ENCODE measurements at places on chromosomes 2 and 18. TPM values are rescaled to one million over a fixed set of nuclear protein-coding genes. Genes with fewer than 3 reads are reported as not detected.

GRCh38 chr2:44916291-44916690, 25.2 kb upstream of the SIX3 start:
- no peaks in the 10 kb centered on the region for H3K27me3 ChIP-seq
- no peaks in the 10 kb centered on the region for H3K4me1 ChIP-seq
- H3K36me3 ChIP-seq, result no peaks in the 10 kb centered on the region
- no peak overlapping the region for H3K27ac ChIP-seq
- H3K4me3 ChIP-seq, result no peak overlapping the region
- DNase-seq, result no peak

- H3K4me3 ChIP-seq, result no peak overlapping the region
- no peaks in the 10 kb centered on the region for H3K27me3 ChIP-seq
- no peaks in the 10 kb centered on the region for H3K36me3 ChIP-seq
- H3K4me1 ChIP-seq, result no peaks in the 10 kb centered on the region
These were observed 104.5 kb downstream of the KCTD1 start for GRCh38 chr18:26443853-26444252.

DNA sequence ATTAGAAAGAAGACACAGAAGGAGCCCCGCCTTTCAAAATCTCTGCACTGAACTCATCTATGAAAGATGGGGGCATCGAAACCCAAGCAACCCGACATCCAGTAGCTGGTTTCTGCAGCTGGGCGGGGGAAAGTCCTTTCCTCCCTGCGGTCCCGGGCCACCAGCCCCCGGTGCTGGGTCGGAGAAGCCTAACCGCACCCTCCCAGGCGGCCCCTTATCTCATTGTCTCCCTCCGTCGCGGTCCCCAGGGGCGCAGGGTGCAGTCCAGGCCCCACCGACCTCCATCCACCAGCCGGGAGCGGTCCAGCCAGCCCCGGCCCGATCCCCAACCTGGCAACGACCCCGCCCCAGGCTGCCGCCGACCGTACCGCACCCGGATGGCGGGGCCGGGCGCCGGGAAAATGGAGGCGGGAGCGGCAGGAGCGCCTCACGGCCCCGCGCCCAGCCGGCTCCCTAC, 452 bp downstream of the RAPH1 start:
- H3K4me3 ChIP-seq, result peak overlapping the region; percentile 85
- H3K4me1 ChIP-seq, result peaks cover 18% of the 10 kb centered on the region
- H3K36me3 ChIP-seq, result no peaks in the 10 kb centered on the region

The CCDC141 gene
- total RNA-seq, result 0.10 TPM

GRCh38 chr18:41320100-41320499, 634.9 kb upstream of the PIK3C3 start:
- no peak overlapping the region for H3K27ac ChIP-seq
- no peaks in the 10 kb centered on the region for H3K27me3 ChIP-seq
- no peaks in the 10 kb centered on the region for H3K36me3 ChIP-seq

The EPHA4 gene
- 3.4 TPM for total RNA-seq

The RSAD2 gene
- 0.44 TPM for total RNA-seq

DNA sequence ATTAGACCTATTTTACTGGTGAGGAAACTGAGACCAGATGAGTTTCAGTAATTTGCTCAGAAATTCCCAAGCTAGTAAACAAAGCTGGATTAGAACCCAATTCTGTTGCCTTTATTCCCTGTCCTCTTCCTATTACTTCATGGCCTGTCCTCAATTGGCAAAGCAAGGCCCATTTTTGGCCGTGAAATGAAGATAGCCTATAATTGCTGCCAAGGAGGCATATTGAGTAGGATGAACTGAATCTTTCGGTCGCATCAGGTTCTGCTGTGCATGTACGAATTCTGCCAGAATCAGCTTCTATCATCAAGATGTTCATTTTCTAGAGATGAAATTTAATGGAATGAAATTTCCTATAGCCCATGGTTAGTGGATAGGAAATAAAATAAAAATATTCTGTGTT, 1485.2 kb upstream of the PIK3C3 start:
- H3K27ac ChIP-seq, result no peak overlapping the region
- no peaks in the 10 kb centered on the region for H3K36me3 ChIP-seq
- no peak overlapping the region for H3K4me3 ChIP-seq
- H3K27me3 ChIP-seq, result no peaks in the 10 kb centered on the region
- no peaks in the 10 kb centered on the region for H3K4me1 ChIP-seq
- no peak for DNase-seq

DNA sequence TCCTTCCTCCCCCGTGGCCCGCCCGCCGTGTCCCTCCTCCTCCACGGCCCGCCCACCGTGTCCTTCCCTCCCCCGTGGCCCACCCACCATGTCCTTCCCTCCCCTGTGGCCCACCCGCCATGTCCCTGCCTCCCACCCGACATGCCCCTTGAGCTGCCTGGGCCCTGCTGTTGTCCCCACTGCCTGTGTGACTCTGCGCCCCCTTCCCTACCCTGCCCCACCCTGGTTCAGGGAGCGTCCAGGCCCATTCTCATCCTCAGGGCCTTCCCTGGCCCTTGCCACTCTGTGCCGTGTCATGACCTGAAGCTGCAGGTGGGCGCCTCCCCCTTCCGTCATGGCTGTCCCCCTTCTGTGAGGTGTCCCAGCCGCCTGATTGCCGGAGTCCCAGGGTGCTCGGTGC, 20.7 kb downstream of the D2HGDH start:
- H3K4me1 ChIP-seq, result no peaks in the 10 kb centered on the region
- H3K27me3 ChIP-seq, result no peaks in the 10 kb centered on the region
- H3K36me3 ChIP-seq, result no peaks in the 10 kb centered on the region
- H3K27ac ChIP-seq, result no peak overlapping the region
- no peak for DNase-seq

The CDK15 gene
- total RNA-seq, result 4.8 TPM

- H3K36me3 ChIP-seq, result no peaks in the 10 kb centered on the region
- no peak overlapping the region for H3K4me3 ChIP-seq
- no peaks in the 10 kb centered on the region for H3K27me3 ChIP-seq
- no peaks in the 10 kb centered on the region for H3K4me1 ChIP-seq
- H3K27ac ChIP-seq, result no peak overlapping the region
These were observed 2030.6 kb upstream of the CELF4 start for GRCh38 chr18:39596221-39596620.
